ENCODE measurements at places on chromosomes 7 and 10. TPM values are rescaled to one million over a fixed set of nuclear protein-coding genes. Genes with fewer than 3 reads are reported as not detected.

The SPDYE9 gene
- not detected for total RNA-seq

The CDC14C gene
- total RNA-seq: not detected

The PLXDC2 gene
- 19.0 TPM for total RNA-seq

The EGFR gene
- 60.3 TPM for total RNA-seq

The AGAP9 gene
- 4.8 TPM for total RNA-seq

The ANXA8 gene
- 4.5 TPM for total RNA-seq

The CPXM2 gene
- total RNA-seq: 6.8 TPM

Data from smooth muscle cell of the umbilical artery (primary cell).